ENCODE measurements at places on chromosomes 6 and 20.

DNA sequence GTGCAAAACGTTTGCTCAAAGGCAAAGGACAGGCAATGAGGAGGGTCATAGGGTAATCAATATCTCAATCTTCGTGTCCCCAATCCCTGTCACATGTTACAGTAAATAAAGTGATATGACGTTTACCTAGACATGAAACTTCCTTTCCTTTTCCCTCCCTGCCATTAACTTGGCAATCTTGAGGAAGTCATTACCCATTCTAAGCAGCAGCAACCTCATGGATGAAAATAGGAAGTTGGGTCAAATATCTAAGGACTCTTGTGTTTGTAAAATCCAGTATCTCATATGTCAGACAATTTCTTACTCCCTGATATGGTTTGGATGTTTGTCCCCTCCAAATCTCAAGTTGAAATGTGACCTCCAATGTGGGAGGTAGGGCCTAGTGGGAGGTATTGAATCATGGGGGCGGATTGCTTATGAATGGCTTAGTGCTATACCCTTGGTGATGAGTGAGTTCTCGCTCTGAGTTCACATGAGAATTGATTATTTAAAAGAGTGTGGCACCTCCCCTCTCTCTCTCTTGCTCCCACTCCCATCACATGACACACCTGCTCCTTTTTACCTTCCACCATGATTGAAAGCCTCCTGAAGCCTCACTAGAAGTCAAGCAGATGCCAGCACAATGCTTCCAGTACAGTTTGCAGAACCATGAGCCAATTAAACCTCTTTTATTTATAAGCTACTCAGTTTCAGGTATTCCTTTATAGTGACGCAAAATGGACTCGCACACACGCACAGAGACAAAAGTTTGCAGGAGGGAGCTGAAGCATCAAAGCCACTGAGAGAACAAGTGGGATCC is 545.9 kb upstream of the JARID2 start:
- DNase-seq: no peak

DNA sequence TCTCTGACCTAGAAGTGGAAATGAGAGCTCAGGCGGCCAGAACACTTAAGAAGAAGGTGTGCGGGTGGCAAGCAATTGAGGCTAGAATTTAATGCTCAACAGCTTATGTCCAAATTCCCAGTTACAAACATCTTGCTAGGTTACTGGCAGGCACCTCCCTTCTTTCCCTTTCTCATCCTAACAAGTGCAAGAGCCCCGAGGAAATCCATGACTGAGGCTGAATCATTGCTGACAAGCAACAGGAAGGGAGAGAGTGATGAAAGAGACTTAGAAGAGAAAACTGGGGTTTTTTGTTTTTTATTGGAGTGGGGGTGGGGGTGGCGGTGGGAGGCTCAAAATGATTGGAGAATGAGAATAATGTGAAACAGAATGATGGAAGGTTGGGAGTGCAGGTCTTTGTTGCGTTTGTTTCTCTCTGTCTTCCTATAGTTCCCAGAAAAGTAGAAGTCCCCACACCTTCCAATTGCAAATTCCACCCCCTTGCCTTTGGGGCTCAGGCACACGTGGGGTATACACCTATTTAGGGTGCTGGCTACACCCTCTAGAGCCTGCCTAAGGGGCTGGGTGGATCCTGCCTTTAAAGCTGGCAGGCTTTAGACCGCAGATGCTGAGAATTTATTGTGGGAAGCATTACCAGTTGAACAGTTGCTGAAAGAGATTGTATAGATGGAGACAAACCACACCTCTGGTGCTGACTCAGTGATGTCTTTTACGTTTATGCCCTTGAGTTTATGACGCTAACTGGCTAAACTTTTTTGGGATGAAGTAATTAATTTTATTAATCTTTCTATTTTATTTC is 1.4 kb downstream of the FAM83B start:
- no peak for DNase-seq

GRCh38 chr20:23436681-23437080 is 2.8 kb upstream of the CSTL1 start:
- DNase-seq: no peak

DNA sequence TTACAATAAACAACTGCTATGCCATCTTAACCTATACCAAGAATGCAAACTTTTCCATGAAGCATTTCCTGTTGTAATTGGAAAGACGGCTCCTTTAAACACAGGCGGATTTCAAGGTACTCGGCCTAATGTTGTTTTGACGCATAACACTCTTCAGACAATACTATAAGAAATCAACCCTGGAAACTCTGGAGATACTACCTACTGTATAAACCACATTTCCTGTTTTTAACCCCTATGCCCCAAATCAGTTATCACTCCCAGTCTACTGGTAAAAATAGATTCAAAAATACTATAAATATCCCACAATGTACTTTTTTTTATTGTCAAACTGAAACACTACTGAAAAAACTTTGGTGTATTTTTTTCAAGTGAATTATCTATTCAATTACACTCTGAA is 118.1 kb downstream of the IRF4 start:
- no peak for DNase-seq

- DNase-seq: no peak
These were observed 115.3 kb downstream of the CD83 start for GRCh38 chr6:14232889-14233288.

DNA sequence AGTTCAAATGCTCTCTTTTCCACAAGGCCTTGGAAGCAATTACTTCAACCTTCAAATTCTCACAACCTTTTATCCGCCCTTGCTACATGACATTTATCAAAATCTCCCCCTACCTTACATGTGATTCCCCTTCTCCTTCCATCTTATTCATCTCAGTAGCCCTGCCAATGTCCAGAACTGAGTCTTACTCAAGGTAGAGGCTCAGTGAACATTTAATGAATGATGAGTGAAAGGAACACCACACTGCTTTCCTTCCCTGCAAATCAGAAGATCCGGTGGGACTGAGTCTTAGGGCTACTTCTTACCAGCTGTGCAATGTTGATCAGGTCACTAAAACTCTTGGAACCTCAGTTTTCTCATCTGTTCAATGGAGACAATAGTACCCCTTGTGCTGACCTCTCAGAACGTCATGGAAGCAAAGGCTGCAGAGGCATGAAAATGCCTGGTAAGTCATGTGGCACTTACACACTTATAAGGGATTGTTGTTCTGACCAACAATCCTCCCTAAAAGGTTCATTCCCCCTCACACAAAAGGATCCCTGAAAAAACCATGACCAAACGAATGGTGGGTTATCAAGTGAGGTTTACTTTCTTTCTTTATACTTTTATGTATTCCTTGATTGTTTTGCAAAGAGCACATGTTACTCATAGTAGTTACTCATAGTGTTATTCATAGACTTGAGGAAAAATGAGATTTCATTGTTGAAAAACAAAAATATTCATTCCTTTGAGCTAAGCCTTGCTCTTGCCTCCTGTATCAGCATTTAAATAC is 6.5 kb downstream of the MDGA1 start:
- DNase-seq: no peak

- DNase-seq: no peak
These were observed 106.9 kb downstream of the FAM50B start for GRCh38 chr6:3956054-3956453.

DNA sequence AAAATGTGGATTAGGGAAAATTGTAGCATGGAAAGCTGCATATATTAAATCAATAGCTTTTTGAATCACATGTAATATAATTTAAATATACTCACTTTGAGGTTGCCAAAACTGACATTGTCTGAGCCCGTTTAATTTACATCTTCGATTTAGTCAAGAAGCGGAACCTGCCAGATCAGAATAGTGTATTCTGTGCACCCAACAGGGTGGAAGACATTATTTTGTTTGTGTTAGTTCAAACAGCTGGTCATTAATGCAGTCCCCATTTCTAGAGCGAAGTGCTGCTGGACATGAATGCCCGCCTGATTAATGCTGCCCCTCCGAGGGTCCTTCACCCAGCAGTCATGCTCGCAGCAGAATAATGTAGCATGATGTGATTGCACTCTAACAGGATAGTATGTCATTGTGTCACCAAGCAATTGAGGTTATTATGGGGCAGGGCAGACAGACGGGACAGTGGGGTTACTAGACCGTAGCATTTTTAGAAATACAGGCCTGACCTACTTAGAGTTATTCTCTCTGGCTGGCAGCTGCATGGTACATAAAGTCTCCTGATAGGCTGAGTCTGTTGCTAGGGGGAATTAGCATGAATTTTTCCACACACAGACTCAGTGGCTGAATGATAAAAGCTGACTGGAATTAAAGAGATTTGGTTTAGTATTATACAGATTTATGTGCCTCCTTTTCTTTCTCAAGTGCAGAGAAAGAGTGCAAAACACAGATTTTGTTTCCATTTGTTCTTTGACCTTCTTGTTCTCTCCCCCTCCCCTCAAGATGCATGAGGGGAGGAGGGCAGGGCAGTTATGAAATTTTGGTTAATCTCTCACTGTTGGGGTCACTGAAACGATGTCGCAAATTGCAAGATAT is 147.1 kb downstream of the PRL start:
- peak; percentile 79 for DNase-seq

DNA sequence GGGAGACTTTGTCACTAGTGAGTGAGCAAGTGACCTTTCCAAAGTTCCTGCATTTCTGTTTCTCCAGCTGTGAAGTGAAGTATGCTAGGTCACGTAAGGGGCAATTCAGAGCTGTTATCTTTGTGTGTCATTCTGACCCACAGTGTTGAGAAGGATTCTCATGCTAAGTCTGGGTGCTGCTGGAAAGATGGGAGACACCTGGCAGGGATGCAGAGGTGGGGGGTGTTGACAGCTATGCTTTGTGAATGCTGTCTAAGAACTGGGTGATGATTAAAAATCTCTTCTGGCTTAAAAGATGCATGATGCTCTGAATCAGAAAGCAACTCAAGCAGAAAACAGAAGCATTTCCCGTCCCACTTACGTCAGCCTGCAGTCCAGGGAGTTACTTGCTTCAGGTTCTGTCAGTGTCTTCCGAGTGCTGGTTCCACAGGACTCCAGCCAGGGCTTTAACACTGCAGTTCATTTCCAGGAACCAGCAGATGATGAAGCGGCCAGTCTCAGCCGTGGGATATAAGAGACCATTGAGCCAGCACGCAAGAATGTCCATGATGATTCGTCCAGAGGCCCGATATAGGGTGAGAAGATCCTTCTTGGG is 30.9 kb upstream of the ASXL1 start:
- no peak for DNase-seq

DNA sequence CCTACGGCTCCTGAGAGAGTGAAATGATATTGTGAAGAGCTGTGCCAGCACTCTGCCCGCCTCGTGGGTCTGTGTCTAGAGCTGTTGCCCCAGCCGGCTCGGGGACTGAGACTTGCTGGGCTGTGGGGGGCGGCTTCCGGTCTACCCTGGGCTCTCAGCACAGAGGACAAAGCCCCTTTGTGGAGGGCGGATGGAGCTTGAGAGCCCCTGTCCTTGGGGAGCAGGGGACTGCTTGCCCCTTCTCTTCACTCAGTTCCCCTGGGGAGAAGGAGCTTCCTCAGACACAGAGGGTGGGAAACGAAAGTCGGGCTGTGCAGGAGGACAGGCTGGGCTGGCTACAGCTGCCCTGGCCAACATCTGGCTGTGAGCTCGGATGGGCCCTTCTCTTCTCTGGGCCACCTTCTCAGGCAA is 11.0 kb downstream of the SRC start:
- DNase-seq: no peak

GRCh38 chr6:16927205-16927604 is 165.9 kb upstream of the ATXN1 start:
- no peak for DNase-seq

GRCh38 chr6:170258407-170258806 is 32.5 kb downstream of the DLL1 start:
- no peak for DNase-seq

- DNase-seq: peak; percentile 93
These were observed 931 bp upstream of the UCKL1 start for GRCh38 chr20:63957004-63957689.

DNA sequence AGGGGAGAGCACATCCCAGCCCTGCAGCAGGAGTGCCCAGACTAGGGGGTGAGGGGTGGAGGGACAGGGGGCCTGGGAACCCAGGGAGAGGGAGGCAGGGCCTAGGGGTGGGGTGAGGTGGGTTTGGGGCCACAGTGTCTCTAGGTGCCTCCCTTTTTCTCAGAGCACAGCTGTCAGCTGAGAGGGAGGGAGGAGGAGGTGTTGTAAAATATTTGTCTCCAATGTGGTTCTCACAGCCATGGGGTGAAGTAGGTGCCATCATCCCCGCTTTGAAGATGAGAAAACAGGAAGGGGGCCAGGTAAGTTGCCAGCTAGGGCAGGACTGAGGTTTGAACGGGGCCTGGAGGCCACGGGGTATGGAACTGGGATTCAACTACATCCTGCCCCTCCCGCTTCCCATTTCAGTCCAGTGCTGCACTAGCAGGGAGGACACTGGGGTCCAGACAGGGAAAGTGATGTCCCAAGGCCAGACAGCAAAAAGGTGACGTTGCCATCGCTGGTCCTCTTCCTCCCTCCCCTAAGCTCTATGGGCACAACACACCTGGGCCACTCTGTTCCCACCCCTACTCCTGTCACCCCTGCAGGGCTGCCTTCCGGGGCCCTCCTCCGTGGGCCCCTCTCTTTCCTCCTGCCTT is 20.3 kb downstream of the PACSIN1 start:
- no peak for DNase-seq

GRCh38 chr6:4351520-4352321 is 216.3 kb upstream of the ECI2 start:
- no peak for DNase-seq

DNA sequence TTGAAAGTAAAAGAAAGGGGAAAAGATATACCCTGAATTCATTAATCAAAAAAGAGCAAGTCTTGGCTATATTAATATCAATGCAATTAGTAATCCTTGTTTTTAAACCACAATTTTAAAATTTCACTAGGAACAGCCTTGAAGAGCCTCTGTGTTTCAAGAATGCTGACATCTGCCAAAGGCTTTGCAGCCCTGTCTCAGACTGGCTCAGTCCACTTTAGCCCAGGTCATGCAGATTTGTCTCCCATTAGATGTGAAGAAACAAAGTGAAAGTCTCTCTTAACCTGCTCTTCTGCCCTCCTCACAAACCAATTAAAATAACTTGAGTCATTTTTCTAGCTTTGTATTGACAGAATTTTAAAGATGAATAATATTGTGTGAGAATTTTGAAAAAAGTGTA is 102.7 kb upstream of the CARMIL1 start:
- no peak for DNase-seq

DNA sequence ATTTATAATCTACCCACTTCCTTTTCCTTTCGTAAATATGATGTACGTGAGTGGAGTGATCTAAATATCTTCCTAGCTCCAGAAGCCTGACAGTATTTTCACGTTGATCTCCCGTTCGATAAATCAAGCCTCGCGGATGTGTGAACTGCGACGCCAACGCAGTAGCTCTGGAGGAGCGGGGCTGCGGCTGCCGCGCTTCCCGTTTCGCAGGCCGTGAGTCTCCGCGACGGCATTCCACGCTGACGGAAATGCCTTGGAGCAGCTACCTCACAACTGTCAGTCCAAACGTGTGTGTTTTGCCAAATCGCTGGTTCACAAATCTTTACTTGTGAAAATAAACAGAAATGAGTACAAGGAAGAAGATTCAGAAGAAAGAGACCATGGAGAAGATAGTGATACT is 41.2 kb downstream of the BTBD3 start:
- no peak for DNase-seq

- DNase-seq: no peak
These were observed 14.6 kb upstream of the SYNJ2 start for GRCh38 chr6:157967020-157967419.

All from NCI-H82 (cell line).